ENCODE measurements at places on chromosomes 7 and 10. TPM values are rescaled to one million over a fixed set of nuclear protein-coding genes. Genes with fewer than 3 reads are reported as not detected.

The ELFN1 gene
- 0.62 TPM for total RNA-seq

The CDC14C gene
- not detected for total RNA-seq

DNA sequence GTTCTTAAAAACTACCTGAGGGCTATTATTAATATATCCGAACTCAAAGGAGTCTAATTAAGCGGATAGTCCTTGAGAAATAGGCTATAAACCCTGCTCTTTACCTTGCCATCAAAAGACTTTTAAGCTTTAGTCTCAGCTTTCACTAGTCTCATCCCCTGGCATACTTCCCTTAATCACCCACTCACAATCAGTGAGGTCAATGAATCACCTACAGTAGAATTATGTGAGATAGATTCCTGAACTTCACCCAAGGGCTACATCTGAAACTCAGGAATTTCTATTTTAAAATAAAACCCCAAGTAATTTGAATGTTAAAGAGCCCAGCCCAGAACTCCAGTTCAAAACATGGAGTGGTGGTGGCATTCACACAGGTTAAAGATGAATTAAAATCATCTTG is 108.7 kb downstream of the ETV1 start:
- DNase-seq: no peak

- DNase-seq: no peak
These were observed 25.3 kb downstream of the DNMBP start for GRCh38 chr10:99984211-99985034.

The TAS2R5 gene
- total RNA-seq: 3.1 TPM

DNA sequence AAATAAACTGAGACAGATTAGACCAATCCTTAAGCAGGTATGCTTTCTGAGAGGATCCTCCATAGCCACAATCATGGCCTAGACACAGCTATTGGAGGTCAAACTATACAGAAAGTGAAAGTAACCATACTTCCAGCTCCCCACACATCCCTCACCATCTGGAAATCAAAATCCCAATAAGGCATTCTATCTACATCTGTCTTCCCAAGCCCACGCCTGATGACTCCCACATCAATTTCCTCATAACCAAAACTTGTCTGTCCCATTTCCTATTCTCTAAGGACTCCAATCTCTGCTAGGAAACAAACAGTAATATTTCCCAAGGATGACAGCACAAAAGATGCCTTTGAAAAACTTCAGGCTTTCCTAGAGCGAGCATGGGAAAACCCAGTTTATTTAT is 247.3 kb upstream of the HPS1 start:
- DNase-seq: no peak

DNA sequence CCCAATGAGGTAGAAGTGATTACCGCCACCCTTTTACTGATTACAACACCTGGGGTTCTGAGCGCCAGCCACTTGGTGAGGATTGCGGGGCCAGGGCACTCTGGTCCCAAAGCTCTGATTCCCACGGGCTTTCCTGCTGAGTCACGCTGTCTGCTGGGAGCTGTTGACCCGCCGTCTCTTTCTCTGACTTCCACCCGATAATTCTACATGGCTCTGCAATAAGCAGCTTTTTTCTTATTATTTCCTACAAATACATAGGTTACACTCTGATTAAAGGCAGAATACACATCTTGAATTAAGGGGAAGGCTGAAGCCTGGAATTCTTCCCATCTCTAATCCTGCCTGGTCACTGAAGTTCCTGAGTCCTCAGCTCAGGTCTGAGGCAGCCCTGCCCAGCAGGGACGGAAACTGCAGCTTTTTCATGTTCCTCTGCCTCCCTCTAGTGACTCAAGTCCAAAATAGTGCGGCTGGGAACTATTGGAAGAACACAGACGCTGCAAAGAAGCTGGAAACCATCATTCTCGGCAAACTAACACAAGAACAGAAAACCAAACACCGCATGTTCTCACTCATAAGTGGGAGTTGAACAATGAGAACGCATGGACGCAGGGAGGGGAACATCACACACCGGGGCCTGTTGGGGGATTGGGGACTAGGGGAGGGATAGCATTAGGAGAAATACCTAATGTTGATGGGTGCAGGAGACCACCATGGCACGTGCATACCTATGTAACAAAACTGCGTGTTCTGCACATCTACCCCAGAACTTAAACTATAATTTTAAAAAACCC is 178.3 kb downstream of the PRKCQ start:
- DNase-seq: peak; percentile 89

GRCh38 chr10:36026081-36026480 is 384.0 kb upstream of the FZD8 start:
- no peak for DNase-seq

- no peak for DNase-seq
These were observed 126.1 kb downstream of the FAM204A start for GRCh38 chr10:118216020-118216419.

The GIMAP2 gene
- total RNA-seq: not detected

DNA sequence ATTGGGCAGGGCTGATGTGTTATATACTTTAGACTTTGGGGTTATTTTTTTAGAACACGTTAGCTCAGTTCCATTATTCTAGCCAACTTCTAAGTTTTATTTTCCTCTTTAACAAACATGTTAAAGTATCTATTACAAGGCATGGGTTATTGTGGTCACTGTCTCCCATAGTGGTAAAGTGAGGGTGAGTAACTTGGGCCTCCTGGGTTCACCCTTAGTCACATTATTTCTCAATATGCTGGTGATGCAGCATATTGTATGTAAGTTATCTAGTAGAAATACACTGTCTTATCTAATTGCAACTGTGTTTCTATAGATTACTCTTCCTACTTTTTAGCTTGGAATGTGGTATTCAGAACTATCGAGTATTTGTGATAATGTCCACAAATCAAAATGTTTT is 65.9 kb downstream of the BBS9 start:
- no peak for DNase-seq

The DGKB gene
- total RNA-seq: 0.57 TPM

- no peak for DNase-seq
These were observed 38.5 kb downstream of the UNC5B start for GRCh38 chr10:71250842-71251241.

DNA sequence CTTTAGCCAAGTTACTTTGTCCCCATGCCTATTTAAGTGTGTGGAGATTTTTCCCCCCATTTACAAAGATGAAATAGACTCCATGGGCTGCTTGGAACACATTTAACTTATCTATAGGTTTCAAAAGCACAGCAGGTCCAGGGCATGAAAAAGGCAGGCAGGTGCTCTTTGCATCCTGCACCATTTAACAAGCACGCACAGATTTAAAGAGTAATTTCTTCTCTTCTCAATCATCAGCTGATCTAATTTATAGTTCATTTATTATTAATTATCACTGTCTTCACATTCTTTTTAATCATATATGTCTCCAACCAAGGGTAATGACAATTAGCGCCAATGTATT is 156.8 kb downstream of the CACNA2D1 start:
- DNase-seq: no peak

The VIPR2 gene
- 0.19 TPM for total RNA-seq

GRCh38 chr7:63047546-63047945 is 951.1 kb upstream of the ZNF722 start:
- DNase-seq: no peak

DNA sequence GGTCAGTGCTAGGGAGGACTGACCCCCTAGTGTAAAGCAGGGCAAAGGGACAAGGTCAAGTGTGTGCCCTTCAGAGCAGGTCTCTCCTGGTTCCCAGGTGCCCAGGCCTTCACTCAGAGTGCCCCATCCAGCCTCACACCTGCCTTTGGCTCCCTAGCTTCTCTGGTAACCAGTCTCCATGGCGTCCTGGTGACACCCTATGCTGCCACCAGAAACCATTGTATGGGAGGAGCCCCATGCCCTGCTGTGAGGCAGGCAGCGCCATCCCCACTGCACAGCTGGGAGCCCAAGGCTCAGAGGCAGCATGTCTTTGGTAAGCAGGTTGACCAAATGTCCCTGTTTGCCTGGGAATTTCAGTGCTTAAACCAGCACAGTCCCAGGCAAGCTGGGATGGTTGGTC is 33.1 kb upstream of the HMX3 start:
- no peak for DNase-seq

- no peak for DNase-seq
These were observed 181.5 kb upstream of the HPS1 start for GRCh38 chr10:98628206-98628605.

- no peak for DNase-seq
These were observed 123.4 kb downstream of the NT5C2 start for GRCh38 chr10:103069453-103070331.

- no peak for DNase-seq
These were observed 14.1 kb downstream of the NPFFR1 start for GRCh38 chr10:70269741-70270140.

DNA sequence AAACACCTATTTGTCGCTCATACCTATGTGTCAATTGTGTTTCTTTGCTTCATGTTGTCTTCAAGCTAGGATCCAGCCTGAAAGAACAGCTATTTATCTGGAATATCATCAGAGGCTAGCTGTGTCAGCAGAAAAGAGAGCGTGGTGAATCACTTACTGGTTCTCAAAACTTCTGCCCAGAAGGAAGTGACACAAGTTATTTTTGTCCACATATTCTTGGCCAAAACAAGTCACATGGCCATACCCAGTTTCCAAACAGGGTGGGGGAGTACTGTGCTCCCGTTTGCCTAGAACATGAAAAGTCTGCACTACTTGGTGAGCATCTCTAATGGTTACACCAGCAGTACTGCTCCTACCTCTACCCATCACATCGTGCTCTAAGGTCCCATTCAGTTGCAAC is 160.9 kb upstream of the CSTF2T start:
- no peak for DNase-seq

DNA sequence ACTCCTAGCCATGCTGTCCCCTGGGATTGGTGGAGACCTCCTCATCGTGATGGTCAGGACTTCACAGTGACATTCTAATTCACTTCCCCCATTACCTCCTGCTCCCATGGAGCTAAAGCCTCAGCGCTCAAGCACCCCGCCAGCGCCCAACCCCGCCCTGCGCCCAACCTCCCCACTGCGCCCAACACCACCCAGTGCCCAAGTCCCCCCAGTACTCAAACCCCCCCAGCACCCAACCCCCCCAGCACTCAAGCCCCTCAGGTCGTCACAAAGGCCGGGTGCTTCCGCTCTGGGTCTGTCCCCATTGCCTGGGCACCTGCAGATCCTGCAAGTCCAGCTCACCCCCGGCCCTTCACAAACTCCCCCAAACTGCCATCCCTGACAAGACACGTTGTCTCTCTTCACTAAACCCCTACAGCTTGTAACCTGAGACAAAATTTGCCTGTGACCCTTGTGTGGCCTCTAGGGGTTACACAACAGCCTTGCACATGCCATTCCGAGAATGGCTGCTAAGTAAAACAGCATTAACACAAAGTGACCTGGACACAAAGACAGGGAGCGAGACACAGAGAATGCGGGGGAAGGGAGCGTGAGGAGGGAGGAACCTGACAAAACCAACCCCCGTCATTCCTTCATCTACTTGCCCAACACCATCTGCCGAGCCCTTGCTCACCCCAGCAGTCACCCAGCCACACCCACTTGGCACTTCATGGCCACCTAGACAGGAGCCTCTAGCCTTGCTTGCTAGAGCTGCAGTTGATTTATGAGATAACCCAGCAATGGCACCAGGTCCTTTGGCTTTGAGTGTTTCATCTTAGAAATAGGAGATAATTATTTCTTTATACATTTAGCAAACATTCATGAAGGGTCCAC is 107.8 kb downstream of the ADARB2 start:
- DNase-seq: peak; percentile 66

DNA sequence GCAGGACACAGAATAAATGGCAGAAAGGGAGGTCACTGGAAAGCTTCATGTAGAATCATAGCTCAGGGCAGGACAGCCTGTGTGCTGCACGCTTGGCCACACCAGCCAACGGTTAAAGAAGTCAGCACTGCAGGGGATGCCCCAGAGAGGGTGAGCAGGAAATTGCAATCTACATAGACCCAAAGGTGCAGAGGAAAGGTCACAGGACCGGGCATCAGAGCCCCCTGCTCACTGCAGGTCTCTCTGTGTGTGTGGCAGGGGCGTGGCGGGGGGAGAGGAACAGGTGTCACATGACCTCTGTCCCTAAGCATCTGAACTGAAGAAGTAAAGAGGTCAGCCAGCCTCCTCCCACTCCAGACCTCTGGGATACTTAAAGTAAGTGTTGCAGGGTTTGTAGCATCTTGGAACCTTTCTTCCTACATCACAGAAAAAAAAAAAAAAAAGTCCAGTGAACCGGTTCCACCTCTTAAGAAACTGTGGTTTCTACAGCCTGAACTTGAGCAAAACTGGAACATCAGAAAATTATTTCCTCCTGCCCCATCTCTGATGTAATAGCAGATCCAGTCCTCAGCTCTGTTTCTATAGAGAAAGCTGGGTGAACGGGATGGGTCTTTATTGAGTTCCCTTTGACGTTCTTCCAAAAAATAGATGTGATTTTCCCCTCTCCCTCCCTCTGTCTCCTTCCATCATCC is 64.3 kb downstream of the RGS10 start:
- DNase-seq: no peak

- no peak for DNase-seq
These were observed 3.5 kb upstream of the GRID1 start for GRCh38 chr10:86370006-86370585.

- no peak for DNase-seq
These were observed 591.1 kb downstream of the PTPRN2 start for GRCh38 chr7:157996359-157997079.

DNA sequence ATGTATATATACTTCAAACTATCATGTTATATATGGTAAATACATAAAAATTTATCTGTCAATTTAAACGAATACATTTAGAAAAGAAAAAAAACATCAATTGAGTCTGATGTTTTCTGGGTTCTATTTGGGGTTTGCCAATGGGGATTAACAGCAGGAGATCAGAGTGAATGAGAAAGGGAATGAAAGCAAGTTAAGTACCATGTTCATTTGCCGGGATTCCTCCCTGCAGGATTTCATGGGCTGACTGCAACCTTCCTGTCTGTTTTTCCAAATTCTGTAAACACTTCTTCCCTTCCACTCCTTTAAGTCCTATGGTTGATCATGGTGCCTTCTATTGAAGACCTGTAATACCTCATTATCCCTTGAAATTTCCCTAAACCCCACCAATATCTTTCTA is 33.9 kb upstream of the SEMA3A start:
- DNase-seq: no peak

- DNase-seq: no peak
These were observed 54.6 kb downstream of the STK32C start for GRCh38 chr10:132253092-132253687.

- DNase-seq: no peak
These were observed 10.9 kb downstream of the NRBF2 start for GRCh38 chr10:63143987-63144386.

- no peak for DNase-seq
These were observed 34.3 kb upstream of the TMEM26 start for GRCh38 chr10:61487506-61487905.

- DNase-seq: peak; percentile 62
These were observed 32.0 kb upstream of the MXI1 start for GRCh38 chr10:110175406-110175805.

DNA sequence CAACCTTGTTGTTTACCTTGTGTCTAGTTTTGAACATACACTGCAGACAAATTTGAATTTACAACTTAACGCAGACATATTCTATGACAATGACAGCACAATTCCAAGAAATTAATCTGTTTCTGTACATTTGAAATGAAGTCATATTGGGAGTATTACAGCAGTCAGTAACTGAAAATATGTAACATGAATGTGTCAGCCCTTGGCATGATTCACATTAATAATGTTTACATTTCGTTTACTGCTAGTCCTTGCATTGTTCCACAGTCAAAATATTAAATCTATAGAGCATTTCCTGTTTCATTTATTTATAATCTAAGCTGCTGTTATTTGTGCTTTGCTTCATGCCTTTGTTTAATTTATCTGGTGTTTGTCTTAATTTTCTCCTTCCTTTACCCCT is 80.4 kb downstream of the NOC3L start:
- DNase-seq: no peak

The OR2A1 gene
- not detected for total RNA-seq

The EBLN1 gene
- total RNA-seq: not detected

- no peak for DNase-seq
These were observed 112.2 kb upstream of the GPR26 start for GRCh38 chr10:123553810-123554430.

Data from osteocyte (in vitro differentiated cells).